ENCODE measurements at places on chromosomes 7 and 10. TPM values are rescaled to one million over a fixed set of nuclear protein-coding genes. Genes with fewer than 3 reads are reported as not detected.

DNA sequence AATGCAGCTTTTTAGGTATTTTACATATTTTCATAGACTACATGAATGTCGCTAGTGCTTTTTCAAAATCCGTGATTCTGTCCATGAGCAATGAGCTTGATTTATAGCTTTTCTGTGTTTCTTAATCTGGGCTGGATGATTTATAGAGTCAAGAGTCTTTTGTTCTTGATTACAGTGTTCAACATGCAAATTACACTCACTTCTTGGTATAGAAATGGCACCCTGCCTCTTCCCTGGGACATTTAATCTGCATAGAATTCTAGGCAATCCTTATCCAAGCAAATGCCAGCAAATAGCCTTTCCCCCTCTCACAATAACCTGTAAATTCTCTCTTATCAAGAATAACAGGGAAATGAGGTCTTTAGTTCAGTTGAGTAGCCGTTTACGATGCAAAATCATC lies 246.2 kb upstream of the SEMA3C start:
- DNase-seq = no peak

DNA sequence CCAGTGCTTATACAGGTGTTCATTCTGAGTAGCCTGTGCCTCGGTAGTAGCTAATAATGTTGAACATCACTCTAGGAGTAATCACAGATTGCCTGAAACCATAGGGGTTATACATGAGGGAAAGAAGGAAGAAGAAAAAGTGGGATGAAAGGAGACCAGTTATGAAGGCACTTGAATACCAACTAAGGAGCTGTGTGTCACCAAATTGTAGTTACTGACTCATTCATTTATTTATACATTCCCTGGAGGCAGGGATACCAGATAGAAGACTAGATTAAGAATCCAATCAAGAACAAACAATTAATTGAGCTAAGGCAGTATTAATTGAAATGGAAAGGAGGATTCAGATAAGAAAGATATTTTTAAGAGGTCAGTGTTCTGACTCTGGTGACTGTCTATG lies 129.6 kb upstream of the PRPS1L1 start:
- no peak for DNase-seq

DNA sequence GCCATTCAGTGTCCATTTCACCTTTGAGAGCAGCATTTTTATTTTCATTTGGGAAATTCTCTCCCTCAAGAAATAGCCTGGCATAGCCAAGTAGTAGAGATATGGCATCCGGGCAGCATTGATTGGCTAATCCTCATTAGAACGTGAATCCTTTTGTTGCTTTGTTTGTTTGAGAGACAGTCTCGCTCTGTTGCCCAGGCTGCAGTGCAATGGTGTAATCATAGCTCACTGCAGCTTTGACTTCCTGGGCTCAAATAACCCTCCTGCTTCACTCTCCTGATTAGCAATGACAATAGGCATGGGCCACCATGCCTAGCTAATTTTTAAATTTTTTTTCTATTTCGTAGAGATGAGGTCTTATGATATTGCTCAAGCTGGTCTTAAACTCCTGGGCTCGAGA lies 1174.9 kb upstream of the AUTS2 start:
- DNase-seq = no peak

Gene CDH23
- 0.02 TPM for polyA plus RNA-seq
